ENCODE measurements at places on chromosomes 2 and 18.

DNA sequence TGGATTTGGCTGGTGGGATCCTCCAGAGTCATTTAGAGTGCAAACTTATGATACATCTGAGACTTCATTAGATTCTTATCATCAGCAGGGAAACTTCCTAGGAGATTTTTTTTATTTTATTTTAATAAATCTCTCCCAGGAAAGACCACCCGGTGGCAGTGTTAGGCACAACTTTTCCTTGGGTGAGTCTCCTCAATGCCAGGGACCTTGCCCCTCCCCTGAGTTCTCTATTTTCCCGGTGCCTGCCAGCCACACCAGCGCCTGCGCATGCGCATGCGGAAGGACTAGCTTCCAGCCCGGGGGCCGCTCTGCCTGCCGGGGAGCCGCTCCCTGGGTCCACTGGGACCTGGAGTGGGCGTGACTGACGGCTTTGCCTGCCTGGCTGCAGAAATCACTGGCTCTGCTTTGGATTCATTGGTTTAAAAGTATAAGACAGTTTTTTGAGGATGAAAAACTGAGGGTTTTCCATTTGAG, 86.6 kb downstream of the TMEM182 start:
- peak; percentile 24 for DNase-seq

DNA sequence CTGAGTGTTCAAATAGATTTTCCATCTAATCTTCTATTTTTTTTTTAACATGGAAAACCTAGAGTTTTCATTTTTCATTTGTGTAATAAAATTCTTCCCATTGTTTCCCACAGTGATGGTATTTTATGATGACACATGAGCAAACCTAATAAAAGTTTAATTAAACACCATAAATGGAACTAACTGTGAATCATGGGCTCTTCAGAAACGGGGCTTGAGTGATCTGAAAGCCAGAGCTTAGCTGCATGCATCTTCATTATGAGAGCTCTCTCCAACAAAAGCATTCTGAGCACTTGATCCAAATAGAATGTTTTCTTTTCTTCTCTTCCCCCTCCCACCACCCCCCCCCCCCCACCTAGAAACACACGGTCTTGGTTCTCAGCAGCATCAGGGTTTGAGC, 82.1 kb upstream of the REV1 start:
- no peak for DNase-seq

- DNase-seq = no peak
Observed at GRCh38 chr2:42558827-42559226, 9.6 kb upstream of the MTA3 start.

DNA sequence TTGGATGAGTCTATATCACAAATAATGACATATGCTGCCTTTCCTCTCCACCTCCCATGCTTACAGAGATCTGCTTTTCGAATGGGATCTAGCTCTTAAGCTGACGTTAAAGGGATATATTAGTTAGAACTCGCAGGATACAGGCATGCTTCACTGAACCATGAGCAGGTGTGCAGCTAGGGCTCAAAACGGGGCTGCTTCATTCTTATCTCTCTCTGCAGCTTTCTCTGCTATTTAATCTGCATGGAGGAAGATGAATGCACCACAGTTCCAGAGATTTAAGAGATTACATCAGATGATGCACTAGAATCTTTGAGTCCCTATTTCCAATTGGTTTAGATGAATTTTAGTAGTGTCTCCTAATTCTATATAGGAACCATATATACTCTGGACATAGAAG, 327.0 kb downstream of the RAD51AP2 start:
- no peak for DNase-seq

GRCh38 chr18:65282096-65282495, 468.7 kb upstream of the CDH7 start:
- no peak for DNase-seq

GRCh38 chr18:45370255-45371010, 244.8 kb upstream of the SLC14A2 start:
- no peak for DNase-seq

DNA sequence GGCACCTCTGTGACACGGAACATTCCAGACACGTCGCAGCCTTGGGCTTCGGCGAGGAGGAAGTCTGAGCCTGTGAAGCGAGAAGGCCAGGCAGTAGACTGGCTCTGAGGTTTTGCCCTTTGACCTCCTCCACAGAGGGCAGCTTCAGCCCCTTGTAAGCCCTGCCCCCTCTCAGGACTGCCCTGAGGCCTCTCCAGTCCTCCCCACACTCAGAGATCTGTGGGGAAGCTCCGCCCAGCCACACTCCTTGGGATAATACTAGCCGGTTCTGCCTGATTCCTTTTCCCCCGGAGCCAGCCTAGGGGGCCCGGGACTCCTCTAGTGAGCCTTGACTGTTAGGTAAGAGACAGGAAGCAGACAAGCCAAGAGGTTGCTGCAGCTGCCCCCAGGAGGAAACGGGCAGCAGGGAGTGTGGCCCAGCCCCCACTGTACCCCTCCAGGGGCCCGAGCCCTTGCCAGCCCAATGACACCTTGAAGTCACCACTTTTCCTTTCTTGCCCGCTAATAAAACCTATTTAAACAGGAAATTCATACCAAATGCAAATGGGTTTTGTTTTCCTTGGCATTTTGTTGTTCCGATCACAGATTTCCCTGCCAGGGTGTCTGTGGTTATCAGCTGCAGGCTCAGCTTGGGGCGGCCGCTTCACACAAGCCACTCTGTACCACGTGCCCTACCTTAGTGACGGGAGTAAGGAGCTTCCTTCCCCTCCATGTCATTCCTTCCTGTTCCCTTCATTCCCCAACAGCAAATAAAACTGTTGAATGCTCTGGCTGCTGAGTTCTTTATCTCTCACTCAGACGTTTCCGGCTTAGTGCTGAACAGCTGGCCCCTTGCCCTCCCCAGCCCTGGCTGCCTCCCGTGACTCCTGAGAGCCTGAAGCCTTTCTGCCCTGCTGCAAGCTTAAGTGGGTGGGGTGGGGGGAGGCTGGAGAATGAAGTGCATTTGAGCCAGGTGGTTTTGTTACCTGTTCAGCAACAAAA, 124.7 kb downstream of the CABLES1 start:
- no peak for DNase-seq

- no peak for DNase-seq
Observed at GRCh38 chr2:126368758-126369157, 287.2 kb upstream of the GYPC start.

DNA sequence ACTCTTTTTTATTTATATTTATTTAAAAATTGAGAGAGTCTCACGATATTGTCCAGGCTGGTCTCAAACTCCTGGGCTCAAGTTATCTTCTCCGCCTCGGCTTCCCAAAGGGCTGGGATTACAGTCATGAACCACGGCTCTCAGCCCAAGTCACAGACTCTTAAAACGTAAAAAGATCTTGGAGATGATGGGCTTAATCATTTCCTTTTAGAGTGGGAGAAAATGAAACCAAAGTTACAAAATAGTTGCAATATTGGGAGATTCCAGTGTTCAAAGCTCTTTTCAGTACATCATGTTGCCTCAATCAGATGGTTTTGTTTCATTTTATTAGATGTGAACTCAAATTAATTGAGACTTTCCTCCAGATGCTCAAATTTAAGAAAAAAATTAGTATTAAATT, 151.4 kb upstream of the XPO1 start:
- no peak for DNase-seq

- DNase-seq = no peak
Observed at GRCh38 chr2:190432567-190433231, 24.5 kb downstream of the MFSD6 start.

GRCh38 chr2:158817588-158817987, 22.5 kb downstream of the DAPL1 start:
- no peak for DNase-seq

- no peak for DNase-seq
Observed at GRCh38 chr18:34993289-34993688, 47.9 kb upstream of the MAPRE2 start.

DNA sequence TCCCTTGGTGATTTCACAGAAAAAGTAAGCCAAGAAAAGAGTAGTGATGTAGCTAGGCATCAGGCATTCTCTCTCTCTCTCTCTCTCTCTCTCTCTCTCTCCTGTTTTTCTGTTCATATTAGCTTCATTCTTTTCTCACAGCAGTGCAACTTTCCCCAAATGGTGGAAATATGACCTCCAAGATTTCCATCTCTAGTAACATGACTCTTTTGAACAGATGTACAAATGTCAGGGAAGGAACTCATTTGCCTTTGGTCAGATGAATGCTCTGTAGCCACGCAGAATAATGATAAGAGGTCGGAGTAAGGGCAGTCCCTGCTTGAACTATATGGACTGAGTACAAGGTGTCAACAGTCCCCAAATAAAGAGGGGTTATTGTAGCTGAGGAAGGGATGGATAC, 316.2 kb downstream of the GALNT13 start:
- DNase-seq = no peak

- DNase-seq = no peak
Observed at GRCh38 chr2:33104726-33105125, 158.0 kb downstream of the LTBP1 start.

DNA sequence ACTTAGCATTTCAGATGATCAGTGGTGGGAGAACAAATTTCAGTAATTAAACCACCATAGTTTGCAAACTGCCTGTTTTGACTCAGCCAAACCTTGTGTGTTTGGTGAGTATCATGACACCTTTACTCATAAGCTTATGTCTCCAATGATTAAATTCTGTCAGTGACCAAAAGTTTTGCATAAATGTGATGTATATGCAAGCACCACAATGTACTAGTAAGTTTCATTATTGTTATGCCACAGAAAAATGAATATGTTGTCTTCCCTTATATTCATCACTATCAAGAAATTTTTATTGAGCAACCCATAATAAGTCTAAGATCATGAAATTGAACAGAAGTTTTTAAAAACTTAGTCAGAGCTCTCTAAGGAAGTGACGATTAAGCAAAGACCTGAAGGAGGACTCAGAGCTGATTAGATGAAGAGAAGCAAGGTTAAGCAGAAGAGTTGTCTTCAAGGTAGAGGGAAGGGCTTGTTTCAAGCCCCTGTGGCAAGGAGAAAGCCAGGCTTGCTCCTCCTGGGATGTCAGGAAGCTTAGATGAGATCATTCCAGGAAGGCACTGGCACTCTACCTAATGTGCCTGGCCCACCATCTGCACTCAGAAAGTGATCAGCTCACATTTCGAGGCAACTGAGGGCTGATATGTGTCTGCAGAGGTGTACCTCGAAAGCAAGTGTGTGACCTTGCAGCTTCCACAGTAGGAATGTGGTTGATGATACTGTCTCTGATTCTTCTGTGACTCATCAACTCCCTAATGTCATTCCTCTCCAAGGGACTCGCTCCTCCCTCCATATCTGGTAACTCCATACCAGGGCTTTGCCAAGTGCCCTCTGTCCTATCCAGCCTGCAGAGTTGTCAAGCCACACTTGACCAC, 54.7 kb downstream of the KCTD18 start:
- no peak for DNase-seq

DNA sequence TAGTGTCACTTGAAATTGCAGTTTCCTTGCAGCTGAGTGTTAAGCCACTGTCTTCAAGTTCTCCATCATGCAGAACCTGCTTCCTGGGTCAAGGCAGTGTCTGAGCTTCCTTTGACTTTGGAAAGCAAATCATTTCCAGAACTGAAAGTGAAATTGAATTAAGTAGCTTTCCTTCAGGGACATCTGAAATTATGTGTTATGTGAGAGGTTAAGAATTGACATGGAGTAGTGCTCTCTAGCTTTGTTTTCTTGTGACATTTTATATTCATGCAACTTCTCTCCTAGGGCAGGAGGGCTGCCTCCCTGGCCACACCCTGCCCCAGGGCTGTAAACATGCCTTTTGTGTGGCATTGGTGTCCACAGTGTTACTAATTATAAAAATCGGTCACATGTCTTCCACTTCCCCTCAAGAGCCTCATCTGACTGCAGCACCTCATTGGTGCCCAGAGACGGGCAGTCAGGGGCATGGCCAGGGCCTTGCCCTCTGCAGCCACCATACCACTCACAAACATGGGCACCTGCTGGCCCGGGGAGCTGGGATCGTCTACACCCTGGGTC, 14.4 kb downstream of the RAB12 start:
- no peak for DNase-seq

DNA sequence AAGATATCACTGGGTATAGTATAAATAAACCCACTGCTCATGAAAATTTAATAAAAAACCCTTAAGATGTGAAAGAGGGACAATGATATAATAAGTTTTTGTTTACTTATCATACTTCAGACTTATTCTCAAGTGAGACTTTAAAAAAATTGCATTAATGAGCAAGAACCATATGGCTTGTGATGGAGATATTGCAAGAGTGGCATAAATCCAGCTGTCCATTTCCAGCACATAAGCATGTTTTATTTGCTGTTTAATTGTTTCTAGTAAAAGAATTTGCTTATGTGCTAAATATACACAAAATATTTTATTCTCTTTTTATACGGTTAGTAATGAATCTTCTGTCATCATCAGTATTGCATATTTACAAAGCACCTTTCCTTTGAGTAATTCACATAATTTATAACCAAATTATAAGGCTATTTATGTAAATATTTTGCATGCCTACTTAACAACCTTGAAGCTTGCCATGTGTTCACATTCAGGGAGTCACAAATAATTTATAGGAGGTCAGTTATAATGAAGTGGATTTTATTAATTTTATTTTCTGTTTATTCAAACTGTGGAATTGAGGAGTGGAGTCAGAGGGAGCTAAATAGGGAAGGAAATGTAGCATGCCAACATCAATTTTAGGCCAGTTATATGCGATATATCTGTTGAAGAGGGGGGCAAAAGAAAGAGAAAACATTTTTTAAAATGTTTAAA, 318.5 kb upstream of the CWC22 start:
- DNase-seq = no peak

GRCh38 chr18:24878289-24878688, 417.9 kb downstream of the HRH4 start:
- no peak for DNase-seq

DNA sequence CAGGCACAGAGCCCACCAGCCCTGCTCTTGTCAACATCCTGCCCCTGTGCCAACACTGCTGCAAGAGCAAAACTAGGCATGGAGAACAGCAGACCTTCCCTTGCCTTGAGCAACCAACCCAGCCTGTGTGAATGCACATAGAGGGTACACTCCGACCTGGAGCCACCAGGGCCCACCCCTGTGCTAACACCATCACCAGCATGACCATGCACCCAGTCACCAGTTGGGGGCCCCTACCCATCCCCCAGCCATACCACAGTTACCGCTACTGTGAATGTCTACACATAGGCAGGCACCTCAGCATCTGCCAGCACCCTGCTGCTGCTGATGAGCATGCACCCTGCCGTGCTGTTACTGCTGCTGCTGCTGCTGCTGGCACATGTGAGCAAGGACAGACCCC, 301.9 kb upstream of the ST6GAL2 start:
- no peak for DNase-seq

GRCh38 chr18:9244376-9244775, 90.2 kb upstream of the TWSG1 start:
- DNase-seq = no peak

GRCh38 chr2:155169317-155169716, 470.8 kb downstream of the KCNJ3 start:
- no peak for DNase-seq

DNA sequence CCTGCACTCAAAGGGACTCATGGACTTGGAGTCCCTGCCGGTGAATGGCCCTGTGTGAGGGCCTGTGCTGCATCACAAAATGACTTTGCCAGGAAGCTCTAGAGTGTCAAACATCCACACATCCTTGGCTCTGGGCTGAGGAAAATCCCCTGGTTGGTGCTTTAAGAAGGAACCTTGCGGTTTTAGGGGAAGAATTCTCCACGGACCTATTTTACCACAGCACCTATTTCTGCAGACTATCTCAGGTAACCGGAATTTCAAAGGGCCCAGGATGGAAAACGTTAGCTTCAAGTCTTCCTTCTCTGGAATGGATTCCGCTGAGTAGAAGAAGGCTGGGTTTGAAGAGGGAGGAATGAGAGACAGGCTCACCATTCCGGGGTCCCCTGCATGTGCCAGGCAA, 166.2 kb downstream of the ALK start:
- DNase-seq = no peak

GRCh38 chr2:218865396-218865795, 5.8 kb downstream of the WNT6 start:
- no peak for DNase-seq

GRCh38 chr2:119486886-119487285, 37.4 kb downstream of the SCTR start:
- no peak for DNase-seq

All from occipital lobe (tissue), 3 donors.